Right cardiac atrium (tissue), 5 donors: ENCODE measurements at places on chromosomes 4 and X. TPM values are rescaled to one million over a fixed set of nuclear protein-coding genes. Genes with fewer than 3 reads are reported as not detected.

The GIMD1 gene
- total RNA-seq: not detected

The NAP1L3 gene
- total RNA-seq: 15.9 TPM

The AWAT2 gene
- not detected for total RNA-seq

The LINC00632 gene
- 330 TPM for total RNA-seq

The DAPP1 gene
- total RNA-seq: 1.4 TPM

The TMPRSS11E gene
- total RNA-seq: not detected

The MAMLD1 gene
- total RNA-seq: 2.3 TPM

The NLGN3 gene
- 1.6 TPM for total RNA-seq

The RAB33A gene
- total RNA-seq: 18.6 TPM

The RTL5 gene
- total RNA-seq: 5.7 TPM

The HPGDS gene
- 4.7 TPM for total RNA-seq

The RAB40AL gene
- total RNA-seq: 0.39 TPM

The UCP1 gene
- total RNA-seq: 2.5 TPM

The PLCXD1 gene
- 9.0 TPM for total RNA-seq

The ADH7 gene
- not detected for total RNA-seq

The RNF212 gene
- 0.59 TPM for total RNA-seq

The FOXO4 gene
- 32.9 TPM for total RNA-seq

The IL1RAPL1 gene
- 2.5 TPM for total RNA-seq

The TMEM187 gene
- total RNA-seq: 11.9 TPM

The SPANXA1 gene
- total RNA-seq: not detected

The SPANXB1 gene
- total RNA-seq: not detected

The SLC49A3 gene
- total RNA-seq: 15.7 TPM

The IGBP1 gene
- total RNA-seq: 71.5 TPM

The APLN gene
- total RNA-seq: 10.5 TPM

The DIPK2B gene
- total RNA-seq: 6.9 TPM

The SFRP2 gene
- total RNA-seq: 3.3 TPM

The VCX gene
- total RNA-seq: not detected

The DSPP gene
- total RNA-seq: not detected

The ENAM gene
- total RNA-seq: 3.1 TPM

The GNRHR gene
- total RNA-seq: not detected

The UGT2A1 gene
- total RNA-seq: not detected

The IL15 gene
- 3.5 TPM for total RNA-seq

The TAF7L gene
- not detected for total RNA-seq

The AMBN gene
- total RNA-seq: not detected

The FAM9B gene
- total RNA-seq: not detected

The USP51 gene
- 3.5 TPM for total RNA-seq

The TGIF2LX gene
- total RNA-seq: not detected

The GABRE gene
- 15.3 TPM for total RNA-seq

The KIT gene
- total RNA-seq: 1.5 TPM

The POU3F4 gene
- not detected for total RNA-seq

The VGLL1 gene
- total RNA-seq: not detected

The IBSP gene
- not detected for total RNA-seq

The HTN3 gene
- total RNA-seq: not detected

The FAM236A gene
- not detected for total RNA-seq

The EGFL6 gene
- not detected for total RNA-seq

The DTHD1 gene
- total RNA-seq: 0.39 TPM
